ENCODE measurements at places on chromosomes 6 and 20.

DNA sequence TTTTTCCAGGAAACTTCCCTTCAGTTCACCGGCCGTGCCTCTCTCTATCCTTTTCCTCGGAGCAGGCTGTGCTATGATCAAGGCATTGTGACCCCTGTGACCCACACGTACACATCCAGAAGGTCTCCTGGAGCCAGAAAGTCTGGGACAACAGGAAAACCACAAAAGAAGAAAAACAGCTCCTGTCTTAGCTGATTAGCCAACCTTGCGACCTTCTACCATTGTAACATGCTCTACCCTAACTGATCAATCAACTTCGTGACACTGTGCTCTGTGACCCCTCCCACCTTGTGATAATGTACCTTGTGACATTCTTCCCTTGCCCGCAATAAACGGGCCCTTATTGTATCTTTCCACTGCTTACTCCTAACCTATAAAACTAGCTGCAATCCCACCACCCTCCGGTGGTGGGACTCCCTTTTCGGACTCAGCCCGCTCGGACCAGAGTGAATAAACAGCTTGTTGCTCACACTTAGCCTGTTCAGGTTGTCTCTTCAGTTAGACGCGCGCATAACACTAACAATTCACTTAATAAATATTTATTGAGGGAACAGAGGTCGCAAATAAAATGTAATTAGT, 24.2 kb downstream of the ZNF311 start:
- DNase-seq = peak; percentile 29

GRCh38 chr20:41123631-41124030, 13.7 kb upstream of the PLCG1 start:
- no peak for DNase-seq

GRCh38 chr6:18360188-18360587, 27.0 kb upstream of the RNF144B start:
- no peak for DNase-seq

- DNase-seq = no peak
Observed at GRCh38 chr6:156057869-156058268, 602.2 kb upstream of the NOX3 start.

DNA sequence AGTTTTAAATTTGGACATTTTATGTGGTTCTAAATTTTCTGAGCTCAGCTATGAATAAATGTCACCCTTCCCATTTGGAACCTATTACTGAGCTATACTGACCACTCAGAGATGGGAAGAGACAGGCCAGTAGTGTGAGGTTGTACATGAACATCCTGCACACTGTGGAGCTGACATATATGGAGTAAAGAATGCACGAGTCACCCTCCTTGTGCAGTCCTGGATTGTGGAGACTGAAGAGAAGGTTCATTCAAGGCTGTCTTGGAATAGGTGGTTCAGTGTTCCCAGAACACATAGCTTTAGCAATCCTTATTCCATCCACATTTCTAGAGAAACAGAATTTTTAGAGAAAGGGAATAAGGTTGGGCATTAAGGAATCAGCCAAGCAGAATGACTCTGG, 50.3 kb upstream of the OGFRL1 start:
- DNase-seq = no peak

- DNase-seq = no peak
Observed at GRCh38 chr20:36770680-36771079, 2.9 kb downstream of the DSN1 start.

DNA sequence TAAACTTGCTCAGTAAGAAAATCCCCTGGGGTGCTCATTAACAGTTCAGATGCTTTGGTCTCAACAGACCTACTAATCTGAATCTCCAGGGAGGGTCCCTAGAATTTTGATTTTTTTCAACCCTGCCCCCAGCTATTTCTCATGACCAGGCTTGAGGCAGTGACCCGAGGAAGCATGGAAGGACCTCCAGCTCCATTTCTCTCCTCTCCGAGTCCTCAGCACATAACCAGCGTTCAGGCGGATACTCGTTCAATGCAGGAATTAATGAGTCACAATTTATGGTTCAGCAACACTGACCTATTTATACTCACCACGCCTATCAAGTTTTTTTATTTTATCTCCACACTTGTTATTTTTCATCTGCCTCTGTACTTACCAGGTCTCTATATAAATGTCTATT, 369.2 kb upstream of the CDH4 start:
- DNase-seq = no peak

- DNase-seq = no peak
Observed at GRCh38 chr6:47203938-47204611, 105.6 kb downstream of the TNFRSF21 start.

DNA sequence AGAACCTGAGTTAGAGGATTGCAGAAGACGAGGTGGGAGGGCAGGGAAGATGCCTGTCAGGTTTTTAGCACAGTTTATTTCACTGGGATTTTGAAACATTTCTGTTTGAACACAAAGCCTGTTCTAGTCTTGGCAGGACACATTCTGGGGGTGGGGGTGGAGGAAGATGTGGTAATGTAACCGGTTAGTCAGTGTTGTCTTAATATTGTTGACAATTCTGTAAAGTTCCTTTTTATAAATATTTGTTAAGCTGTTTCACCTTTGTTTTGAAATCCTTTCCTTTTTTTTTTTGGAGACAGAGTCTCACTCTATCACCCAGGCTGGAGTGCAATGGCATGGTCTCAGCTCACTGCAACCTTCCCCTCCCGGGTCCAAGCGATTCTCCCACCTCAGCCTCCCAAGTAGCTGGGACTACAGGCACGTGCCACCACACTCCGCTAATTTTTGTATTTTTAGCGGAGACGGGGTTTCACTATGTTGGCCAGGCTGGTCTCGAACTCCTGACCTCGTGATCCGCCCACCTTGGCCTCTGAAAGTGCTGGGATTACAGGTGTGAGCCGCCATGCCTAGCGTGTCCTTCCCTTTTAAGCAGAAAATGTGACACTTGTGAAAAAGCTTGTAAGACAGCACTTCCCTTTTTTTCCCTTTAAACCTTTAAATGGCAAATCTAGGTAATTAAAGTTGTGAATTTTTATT, 20.2 kb downstream of the SLC9A8 start:
- no peak for DNase-seq

DNA sequence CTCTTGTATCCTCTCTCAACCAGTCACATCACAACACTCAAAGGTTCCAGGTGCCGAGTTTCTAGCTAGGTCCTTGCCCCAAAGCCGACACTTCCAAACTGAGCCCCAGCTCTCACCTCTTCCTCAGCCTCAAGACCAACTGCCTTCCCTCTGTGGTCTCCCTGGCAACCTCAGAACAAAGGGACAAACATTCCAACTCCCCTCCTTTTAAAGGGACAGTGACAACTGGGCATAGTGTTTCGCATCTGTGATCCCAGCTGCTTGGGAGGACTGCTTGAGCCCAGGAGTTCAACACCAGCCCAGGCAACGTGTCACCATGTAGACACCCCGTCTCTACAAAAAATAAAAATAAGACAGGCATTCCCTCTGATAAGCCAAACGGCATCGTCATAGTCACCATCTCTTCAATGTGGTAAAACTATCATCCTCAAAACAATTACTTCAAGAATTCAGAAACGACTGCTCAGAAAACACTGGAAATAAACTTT, 11.3 kb downstream of the DIDO1 start:
- DNase-seq = peak; percentile 77

DNA sequence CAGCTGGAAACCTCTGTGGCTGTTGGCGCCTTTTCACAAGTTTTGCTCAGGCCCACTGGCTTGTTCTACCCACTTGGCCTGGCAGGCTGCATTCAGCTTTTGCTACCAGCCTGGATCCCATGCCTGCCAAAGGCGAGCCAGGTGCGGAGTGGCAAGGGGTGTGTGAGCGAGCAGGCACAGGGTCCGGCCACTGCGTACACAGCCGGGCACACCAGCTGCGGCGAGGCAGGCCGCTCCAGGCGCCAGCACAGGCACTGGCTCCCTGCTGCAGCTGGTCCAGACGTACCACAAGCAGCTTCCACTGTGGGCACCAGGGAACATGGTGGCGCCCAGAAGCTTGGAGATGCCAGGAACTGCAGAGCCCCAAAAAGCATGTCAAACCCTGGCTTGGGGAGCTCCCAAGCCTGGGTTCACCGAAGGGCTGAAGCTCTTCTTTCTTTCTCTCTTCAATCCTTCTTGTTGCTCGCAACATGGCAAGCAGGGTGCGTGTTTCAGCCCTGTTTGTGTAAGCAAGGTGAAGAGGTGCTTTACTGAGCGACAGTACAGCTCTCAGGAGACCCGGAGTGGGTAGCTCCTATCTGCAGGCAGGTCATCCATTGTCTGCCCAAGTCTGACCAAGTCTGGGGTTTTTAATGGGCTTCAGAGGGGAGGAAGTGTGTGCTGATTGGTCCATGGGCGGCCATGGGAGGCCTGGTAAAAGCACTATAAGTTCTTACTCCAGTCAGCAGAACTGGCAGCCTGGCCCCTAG, 32.6 kb upstream of the GRM4 start:
- DNase-seq = no peak

DNA sequence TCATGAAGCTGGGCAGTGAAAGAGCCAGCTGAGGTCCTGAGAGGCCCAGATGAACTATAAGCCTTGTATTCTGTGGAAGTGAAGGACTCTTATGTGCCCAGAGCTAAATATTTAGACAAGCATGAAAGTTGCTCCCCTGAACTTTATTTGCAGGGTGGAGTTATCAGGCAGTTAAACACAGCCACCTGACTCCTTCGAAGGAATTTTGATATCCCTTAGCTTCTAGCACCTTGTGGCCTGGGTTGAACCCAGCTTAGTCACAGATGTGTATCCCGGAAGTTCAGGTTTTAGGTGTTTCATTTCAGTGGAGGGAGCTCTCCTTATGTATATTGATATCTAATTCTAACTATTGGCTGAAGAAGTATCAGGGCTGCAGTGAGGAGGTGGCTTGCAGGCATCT, 20.4 kb downstream of the NR2E1 start:
- no peak for DNase-seq

DNA sequence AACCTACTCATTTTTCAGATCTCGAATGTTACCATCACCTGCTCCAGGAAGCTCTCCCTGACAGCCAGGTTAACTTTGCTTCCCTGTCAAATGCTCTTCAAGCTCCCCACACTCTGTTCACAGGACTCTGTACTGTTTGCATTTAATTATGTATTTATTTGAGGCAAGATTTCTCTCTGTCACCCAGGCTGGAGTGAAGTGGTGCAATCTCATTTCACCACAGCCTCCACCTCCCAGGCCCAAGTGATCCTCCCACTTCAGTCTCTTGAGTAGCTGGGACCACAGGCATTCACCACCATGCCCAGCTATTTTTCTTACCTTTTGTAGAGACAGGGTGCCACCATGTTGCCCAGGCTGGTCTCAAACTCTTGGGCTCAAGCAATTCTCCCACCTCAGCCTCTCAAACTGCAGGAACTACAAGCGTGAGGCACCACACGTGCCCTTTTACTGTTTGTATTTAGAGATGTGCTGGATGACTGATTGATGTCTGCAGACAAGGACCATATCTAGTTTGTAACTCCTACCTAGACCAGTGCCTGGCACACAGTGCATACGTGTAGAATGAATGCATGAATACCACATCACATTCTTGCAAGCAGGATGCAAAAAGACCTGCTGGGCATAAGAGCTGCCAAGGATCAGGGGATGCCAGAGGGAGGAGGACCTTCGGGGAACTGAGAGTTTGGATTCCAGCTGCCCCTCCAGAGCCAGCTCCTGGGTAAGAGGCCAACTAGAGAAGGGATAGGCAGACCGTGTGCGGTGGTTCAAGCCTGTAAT, 15.6 kb upstream of the CBFA2T2 start:
- DNase-seq = no peak

- DNase-seq = no peak
Observed at GRCh38 chr6:1328129-1328800, 16.4 kb downstream of the FOXQ1 start.

DNA sequence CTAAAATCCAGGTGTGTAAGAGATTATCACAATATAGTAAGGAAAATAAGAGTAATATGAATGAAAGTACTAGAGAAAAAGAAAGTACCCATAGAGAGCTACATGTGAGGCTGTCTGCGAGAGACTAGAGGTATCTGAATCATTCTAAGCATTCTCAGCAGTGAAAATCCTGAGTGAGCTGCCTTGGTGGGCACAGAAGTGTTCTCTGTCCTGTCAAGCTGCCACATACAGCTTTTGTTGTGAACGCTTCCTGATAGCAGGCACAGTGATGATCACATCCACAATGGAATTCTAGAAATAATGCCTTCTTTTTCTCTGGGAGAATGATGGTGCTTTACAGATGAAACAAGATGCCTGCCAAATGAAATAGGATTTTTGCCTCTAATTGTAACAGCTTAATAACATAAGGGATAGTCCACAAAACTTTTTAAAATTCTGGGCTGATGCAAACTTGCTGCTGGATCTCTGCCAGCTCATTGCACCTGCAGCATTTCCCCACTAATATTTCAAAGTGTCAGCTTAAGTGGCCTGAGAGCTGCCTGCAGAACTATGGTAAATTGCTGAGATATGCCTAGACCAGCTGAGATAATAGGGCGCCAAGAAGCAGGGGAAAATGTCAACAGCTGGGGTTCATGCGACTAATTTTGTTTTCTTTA, 620.5 kb downstream of the DOK5 start:
- DNase-seq = no peak

GRCh38 chr6:101226677-101227135, 166.8 kb upstream of the GRIK2 start:
- DNase-seq = no peak

DNA sequence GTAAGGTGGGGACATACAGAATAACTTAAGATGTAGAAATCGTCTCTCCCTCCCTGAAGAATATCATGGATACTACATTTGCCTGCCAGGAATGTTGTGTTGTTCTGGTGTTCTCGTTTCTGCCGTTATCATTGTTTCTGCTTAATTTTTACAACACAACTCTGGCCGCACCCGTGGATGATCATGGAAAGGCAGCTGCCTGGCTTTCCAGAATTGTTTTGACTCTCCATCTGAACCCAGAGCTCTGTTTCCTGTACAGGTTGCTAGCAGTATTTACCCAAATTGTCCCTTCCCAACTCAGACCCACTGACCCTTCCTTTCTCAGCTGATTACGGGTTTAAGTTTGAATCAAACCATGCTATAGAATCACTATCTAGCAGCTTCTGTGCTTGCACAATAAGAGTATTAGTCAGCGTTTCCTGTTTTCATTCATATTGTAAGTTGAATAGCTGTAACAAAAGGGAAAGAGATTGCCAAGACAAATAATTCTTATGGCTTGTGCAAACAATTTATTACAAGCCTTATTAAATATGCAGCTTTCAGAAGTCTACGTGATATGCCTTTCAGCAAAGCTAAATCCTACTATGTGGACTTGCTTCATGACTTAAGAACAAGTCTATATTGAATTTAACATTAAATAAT, 139.0 kb downstream of the MTHFD1L start:
- no peak for DNase-seq

DNA sequence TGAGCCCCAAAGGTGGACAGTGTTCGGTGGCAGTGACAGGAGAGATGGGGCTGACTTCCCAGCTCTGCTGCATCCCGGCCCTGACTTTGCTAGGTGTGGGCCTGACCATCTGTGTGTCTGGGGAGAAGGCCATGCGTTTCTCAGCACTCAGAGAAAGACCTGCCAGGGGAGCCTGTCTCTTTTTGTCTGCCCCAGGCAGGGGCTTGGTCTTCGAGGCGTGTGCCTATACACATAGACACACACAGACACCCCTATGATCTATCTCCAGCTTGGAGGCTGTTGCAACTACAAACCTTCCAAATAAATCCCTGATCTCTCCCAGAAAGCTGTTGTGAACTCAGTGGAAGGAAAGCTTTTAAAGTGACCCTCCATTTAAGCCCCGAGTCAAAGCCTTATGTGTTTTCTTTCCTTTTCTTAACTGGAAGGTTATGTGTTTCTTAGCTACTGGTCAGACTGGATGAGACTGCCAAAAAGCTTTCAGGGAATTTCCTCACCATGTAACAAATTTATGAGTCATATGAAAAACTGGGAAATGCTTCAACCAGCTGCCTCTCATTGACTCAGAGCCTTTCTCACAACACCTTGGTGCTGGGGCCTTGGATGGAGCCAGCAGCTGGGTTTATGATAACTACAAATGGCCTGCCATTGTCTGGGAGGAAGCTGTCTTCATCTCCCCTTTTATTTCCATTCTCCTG, 102.6 kb downstream of the CDC5L start:
- no peak for DNase-seq
